ENCODE measurements at places on chromosomes 5 and 9.

- DNase-seq = no peak
Measured at GRCh38 chr9:133238272-133238850, 29.3 kb upstream of the OBP2B start.

DNA sequence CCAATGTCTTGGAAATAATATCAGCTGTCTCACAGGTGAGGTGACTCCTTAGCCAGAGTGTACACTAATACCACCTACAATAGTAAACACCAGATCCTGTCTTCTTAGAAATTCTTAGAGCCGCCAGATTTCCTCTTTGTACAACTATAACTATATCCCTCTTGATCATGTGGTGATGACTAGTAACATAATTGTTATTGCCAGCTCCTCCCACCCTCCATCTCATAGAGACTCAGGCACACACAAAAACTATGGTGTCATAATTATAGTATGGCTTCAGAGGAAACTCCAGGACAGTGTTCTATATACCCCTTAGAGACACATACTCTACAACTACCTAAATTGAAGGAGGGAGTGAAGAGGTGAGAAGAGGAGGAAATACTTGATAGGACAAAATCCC is 33.1 kb downstream of the PGGT1B start:
- no peak for DNase-seq

- no peak for DNase-seq
Measured at GRCh38 chr5:68822796-68823195, 271.0 kb upstream of the SLC30A5 start.

- DNase-seq = no peak
Measured at GRCh38 chr5:53165431-53166182, 56.0 kb upstream of the MOCS2 start.

DNA sequence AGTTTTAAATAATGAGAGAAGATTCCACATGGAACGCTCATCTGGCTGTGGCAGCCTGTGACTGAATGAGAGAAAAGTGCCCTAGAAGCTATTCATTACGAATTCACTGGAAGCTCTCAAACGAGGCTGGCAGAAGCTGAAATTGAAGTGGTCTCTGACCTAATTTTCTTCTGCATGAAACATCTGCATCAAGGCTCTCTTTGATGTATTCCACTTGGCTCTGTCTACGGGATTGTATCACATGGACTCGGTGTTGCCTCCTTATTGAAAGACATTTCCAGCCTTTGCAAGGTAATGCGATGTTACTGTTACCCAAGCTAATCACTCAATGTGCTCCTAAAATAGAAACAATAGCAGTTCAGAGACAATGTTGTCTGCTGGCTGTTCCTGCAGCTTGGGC is 246.9 kb upstream of the ZNF462 start:
- DNase-seq = no peak

DNA sequence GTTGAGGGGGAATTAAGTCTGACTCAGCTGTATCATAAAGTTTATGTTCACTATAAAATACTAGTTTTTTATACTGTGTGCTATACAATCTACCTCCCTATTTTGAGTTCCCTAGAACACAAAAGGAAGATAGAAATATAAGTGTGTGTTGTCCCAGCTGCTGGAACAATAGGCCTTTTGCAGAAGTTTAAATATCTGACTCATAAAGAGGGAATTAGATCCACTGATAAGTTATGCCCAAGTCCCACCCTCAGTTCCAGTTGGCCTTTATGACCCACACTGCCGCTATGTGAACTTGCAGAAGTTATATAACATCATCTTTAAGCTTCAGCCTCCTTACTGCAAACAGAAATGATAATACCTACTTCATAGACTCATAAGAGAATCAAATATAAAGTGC is 88.5 kb upstream of the DAB2 start:
- no peak for DNase-seq

DNA sequence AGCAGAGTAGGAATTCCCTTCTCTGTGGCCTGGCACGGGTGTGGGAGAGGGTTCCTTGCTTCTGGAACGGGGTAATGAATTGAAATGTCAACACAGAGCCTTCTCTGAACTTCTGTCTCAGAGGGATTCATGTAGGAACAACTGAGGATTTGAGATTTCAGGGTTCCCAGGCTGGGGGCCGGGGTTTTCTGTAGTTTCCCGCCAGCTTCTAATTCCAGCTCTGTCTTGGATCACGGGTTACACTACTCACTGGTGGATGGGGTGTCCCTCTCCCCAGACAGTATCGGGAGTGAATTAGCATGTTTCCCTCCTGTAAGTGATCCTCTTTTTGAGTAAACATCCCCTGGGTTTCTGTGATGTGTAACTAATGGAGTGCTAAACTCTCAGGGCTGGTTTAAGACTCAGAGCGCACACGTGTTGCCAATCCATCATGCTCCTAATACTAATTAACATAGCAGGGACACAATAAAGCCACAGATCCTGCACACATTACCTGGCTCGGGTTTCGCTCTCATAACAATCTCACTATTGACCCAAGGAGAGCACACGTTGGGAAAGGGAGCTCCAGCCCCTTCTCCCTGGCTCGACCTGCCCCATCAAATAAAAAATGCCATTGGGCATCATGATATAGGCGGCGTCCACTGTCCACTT is 18.1 kb upstream of the DMRT2 start:
- DNase-seq = no peak

DNA sequence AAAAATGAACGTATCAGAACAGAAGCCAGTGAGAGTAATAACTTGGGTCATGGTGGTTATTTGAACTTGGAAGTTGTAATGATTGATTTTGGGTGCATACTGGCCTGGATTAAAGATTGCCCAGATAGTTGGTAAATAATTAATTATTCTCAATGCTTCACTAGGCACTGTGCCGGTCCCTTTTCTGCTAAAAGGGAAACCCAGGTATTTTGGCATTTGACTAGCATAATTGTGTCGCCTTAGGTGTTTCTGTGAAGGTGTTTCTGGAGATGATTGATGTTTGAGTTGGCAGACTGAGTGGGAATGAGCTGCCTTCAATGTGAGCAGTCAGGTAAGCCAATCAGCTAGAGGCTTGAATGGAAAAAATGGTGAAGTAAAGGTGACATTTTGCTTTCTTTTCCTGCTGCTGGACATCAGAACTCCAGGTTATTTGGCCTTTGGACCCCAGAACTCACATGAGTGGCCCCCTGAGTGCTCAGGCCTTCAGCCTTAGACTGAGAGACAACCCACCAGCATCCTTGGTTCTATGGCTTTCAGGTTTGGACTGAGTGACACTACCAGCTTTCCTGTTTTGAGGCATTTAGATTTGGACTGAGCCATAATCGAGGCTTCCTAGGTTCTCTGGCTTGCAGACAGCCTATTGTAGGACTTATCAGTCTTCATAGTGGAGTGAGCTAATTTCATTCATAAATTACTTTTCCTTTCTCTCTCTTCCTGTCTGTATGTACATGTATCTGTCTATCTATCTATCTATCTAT is 120.7 kb upstream of the PAPPA start:
- DNase-seq = no peak

GRCh38 chr5:115414406-115415142 is 118.1 kb upstream of the CCDC112 start:
- DNase-seq = no peak

- DNase-seq = no peak
Measured at GRCh38 chr5:126265917-126266316, 157.3 kb upstream of the GRAMD2B start.

DNA sequence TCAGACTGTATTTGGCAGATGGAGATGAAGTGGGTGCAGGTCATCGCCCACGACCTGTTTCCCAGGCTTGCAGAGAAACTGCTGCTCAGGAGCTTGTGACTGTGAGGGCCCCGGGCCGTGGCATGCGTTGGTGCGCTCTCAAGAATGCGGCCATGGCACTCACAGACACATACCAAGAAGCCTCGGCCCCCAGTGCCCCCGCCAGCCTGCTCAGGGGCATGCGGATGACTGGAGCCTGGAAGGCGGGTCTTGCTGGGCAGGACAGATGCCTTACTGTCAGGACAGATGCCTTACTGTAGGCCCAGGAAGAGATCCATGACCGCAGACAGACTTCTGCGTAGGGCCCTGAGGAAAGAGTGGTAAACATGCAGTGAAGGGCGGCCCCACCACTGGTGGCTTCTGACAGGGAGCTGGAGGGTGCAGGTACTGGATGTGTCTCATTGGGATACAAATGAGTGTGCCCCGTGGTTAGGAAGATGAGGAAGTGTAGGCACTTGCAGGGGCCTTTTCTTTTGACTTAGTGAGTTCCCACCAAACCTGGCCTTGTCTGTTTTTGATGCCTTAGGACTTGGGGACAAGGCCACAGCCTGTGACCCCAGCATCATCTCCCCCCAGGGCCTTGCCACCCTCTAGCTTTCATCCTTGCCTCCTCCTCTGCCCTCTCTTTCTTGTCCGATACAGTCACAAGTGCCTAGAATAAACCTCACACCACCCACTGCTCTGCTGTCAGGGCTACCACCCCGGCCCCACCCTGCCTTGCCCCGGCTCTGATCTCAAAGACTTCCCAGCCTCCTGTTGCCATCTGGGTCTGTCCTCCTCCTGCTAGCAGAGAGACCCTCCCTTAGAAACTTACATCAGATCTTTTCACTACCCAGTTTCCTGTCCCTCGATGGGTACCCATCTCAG is 68.8 kb upstream of the ABL1 start:
- DNase-seq = no peak

- no peak for DNase-seq
Measured at GRCh38 chr9:4497855-4498254, 7.6 kb downstream of the SLC1A1 start.

DNA sequence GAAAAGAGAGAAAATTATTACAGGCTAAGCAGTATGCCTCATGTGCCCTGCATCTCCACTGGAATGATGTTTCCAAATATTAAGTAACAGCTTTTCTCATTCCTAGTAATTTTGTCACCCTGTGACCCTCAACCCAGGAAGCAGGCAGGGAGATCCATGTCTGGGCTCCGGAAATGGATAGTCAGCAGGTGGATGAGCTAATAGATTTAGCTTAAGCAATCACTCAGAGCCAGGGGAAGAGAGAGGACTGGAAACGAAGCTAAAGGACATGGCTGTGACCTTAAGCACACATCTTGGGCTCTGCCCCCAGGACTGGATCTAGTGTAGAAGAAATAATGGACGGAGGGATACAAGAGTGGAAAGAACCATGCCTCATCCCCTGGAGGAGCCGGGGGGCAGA is 89.5 kb downstream of the ARSB start:
- no peak for DNase-seq

DNA sequence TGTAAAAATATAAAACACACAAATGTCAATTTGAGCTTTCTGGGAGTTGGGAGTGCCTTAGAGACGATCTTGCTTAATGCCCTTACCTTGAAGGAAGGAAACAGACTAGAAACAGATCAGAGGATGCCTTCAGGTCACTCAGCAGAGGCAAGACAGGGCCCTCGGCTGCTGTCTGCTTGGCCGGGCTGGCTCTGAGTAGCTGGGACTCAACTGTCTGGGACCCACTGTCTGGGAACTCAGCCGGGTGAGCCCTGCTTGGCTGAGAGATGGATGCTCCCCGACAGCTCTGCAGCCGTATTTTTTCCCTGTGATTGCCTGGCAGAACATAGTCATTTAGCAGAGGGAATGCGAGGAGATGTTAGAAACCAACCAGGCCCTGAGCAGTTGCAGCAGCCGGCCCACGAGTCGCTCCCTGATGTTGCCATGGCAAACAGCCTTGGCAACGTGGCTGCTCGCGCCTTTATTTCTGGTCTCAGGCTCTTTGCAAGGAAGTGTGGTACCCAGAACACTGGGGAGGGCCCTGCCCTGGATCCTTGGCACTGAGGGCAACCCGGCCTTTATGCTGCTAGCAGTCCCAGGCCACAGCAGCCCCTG is 10.9 kb downstream of the PPARGC1B start:
- DNase-seq = no peak
